ENCODE measurements at places on chromosomes 16 and 17.

- no peak for DNase-seq
Observed at GRCh38 chr16:66858740-66859396, 14.7 kb downstream of the CA7 start.

- DNase-seq = no peak
Observed at GRCh38 chr17:34313164-34313563, 6.1 kb upstream of the CCL8 start.

- DNase-seq = no peak
Observed at GRCh38 chr16:86462334-86463084, 47.8 kb upstream of the FOXF1 start.

DNA sequence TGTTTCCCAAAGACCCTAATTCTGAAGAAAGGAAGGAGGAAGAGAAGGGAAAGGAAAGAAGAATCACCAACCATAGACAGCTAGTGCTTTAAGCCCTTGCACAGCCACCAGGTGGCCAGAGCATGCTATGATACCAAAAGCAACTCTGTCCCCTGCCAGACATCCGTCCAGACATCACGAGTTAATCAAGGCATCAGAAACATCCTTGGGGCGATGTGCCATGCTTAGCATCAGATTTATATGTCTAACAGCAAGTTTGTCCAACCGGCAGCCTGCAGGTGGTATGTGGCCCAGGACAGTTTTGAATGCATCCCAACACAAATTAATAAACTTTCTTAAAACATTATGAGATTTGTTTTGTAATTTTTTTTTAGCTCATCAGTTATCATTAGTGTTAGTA is 2.9 kb upstream of the CRYBA1 start:
- peak; percentile 33 for DNase-seq

DNA sequence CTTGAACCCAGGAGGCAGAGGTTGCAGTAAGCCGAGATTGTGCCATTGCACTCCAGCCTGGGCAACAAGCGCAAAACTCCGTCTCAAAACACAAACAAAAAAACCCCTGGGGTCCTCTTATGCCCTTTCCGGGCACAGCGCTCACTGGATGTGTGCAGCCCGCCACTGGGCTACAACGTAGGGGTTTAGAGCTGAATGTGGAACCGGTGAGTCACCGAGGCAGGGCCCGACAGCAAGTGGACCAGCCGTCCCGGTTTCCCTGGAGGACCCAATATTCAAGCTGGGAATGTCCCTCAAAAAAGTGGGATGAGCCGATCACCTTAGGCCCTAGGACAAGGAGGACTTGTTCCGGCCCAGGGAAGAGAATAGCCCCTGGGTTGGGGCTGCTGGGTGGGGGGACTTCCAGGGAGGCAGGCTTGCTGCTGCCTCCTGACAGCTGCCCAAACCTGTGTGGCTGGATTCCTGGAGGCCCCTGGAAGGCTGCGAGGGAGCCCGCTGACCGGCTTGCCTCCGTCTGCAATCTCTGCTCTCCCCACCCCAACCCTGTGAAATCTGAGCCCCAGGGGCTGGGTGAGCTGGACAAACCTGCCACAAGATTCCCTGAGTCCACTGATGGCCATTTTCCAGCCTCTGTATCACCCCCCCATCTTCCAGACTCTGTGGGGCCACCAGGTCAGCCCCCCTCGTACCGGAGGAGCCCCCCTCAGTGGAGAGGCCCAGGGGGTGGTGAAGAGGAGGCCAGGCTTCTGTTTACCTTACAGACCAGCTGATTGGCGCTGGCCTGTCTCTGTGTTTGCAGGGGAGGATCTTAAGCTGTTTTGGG is 2.9 kb upstream of the CLDN9 start:
- no peak for DNase-seq

- DNase-seq = peak; percentile 39
Observed at GRCh38 chr16:75304521-75305363, 53.3 kb upstream of the BCAR1 start.
